Fibroblast of skin of scalp (primary cell): ENCODE measurements at places on chromosomes 1 and 21.

DNA sequence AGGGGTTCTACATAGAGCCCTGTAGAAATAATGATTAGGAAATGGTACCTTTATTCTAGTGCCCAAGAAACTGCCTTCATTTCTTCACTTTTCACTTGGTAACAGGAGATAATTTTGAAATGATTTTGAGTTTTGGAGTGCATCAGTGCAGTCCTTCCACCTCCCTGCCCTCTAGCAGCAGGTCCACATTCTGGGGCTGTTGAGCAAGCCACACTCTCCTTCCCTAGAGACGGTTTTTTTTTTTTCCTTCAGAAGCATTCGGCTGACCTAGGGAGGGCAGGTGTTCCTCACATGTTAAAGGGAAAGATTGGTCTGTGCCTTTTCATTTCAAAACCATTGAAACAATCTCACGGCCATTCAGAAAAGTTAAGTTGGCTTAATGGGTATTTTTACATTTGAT is 39.8 kb downstream of the SLC37A1 start:
- DNase-seq = no peak

- no peak for DNase-seq
Observed at GRCh38 chr1:202856014-202856413, 32.9 kb downstream of the RABIF start.

DNA sequence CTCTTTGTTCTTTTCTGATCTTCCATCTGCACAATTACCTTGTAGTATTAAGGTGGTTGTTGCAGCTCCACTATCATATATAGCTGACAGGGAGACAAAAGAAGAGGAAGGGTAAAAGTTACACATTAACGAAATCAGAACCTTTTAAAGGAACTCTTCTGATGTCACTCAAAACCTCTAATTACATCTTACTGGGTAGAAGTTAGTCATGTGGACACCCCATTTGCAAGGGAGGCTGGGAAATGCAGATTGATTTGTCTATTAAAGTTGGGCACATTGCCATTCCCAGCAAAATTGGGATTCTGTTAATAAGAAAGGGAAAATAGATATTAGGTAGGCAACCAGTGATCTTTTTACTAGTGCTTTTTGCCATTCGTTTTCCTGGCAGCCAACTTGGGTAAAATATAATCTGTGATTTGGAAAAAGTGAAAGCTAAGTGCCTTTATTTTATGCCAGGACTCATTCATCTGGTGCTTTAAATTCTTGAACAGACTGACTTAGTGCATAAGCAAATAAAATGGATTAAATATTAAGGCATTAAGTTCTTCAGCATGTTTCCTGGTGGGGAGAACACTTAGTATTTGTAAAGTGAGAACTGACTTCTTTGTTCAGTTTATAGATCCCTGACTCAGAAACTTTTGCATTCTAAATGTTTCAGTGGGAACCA is 71.3 kb downstream of the DNM3 start:
- DNase-seq = no peak

DNA sequence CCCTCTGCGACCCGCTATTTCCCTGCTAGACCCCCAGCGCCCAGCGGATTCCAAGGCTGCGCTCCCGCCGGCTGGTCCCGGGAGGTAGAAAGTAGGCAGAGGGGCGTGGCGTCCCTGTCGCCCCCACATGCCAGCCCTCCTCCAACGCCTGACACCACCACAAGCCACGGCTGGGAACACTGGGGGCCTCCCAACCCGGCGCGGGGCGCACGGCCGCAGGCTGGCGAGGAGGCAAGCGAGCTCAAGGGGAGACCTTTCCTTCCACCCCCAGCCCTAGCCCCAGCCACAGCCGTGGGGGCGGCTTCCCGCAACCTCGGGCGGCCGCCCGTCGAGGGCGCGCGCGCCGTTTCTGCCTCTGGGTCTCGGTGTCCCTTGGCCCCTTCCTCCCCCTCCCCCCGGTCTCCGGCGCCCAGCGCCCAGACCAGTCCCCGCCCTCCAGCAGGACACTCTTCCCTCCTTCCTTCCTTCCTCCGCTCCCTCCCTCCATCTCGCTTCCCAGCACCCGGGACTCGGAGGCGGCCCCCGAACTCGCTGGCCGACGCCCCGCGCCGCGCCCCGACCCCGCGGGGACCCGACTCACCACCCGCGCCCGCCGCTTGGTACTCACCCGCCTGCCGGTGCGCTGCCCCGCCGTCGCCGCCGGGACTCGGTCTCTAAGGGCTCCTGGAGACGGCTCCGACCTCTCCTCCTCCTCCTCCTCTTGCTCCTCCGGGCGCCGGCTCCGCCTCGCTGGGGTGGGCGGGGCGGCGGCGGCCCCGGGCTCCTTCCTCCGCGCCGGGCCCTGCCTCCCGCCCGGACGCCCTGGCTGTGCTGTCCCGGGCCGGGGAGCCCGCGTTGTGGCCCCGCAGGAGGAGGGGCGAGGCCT is at the start of gene GNG12:
Gene GNG12, minus strand, starts transcription at position 731 of the 865 bp plus-strand sequence. CDS start 125,781 bp downstream, outside the sequence.
- peak; percentile 87 for DNase-seq

DNA sequence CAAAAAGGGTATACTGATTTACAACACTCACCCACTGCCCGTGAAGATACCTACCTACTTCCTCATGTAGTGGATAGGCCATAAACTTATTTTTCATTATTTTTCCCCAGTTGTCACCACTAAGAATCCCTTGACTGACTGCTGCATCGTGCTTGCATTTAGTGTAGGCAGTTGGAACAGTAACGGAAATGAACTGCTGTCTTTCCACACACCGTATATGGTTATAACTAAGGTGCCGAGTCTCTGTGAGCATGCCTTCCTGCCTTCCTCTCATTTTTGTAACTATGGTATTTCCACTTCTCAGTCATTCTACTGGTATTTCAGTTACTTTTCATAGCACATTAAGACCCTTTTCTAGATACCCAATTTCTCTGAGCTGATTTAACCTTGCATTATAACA is 36.4 kb downstream of the SLC35F3 start:
- DNase-seq = no peak

- DNase-seq = no peak
Observed at GRCh38 chr1:226158983-226159382, 27.6 kb downstream of the ACBD3 start.

GRCh38 chr1:112371775-112372174 is 24.2 kb upstream of the CTTNBP2NL start:
- DNase-seq = peak; percentile 27

DNA sequence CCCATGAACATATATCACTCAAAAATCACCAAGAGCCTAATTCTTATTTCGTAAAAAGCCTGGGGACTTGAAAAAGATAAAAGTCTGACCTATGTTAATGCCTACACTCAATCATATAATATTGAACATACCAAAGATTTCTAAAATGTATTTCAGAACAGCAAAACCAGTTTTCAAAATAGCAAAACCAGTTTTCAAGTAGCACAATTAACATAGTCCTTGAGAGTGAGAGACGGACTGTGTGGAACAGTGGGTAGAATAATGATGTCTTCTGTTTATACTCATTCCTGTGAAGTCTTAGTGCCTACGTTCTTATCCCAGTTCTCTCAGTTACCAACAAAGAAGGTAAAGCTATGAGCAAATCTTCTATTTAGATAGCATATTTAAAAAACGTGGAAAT is 22.3 kb upstream of the RGS2 start:
- DNase-seq = no peak

GRCh38 chr1:109917768-109918606 is 7.3 kb downstream of the CSF1 start:
- DNase-seq = no peak

GRCh38 chr1:24391882-24392603 is 21.5 kb downstream of the STPG1 start:
- DNase-seq = peak; percentile 63

DNA sequence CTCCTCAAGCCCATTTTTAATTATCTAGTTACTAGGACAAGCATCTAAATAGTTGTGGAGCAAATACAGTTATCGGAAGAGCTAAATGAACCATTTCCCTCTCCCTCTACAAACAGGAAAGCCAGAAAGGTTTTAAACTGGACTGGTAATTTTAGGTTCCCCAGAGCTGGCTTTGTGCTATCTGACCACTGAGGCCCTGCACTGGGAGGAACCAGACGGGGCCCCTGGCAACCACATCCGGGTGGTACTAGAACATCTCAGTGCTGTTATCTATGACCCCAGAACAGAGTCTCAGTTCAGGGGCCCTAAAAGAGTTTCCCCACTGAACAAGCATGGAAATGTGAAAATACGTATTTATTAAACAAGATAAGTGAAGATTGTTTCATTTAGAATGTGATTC is 7.7 kb upstream of the RSPH1 start:
- DNase-seq = no peak

DNA sequence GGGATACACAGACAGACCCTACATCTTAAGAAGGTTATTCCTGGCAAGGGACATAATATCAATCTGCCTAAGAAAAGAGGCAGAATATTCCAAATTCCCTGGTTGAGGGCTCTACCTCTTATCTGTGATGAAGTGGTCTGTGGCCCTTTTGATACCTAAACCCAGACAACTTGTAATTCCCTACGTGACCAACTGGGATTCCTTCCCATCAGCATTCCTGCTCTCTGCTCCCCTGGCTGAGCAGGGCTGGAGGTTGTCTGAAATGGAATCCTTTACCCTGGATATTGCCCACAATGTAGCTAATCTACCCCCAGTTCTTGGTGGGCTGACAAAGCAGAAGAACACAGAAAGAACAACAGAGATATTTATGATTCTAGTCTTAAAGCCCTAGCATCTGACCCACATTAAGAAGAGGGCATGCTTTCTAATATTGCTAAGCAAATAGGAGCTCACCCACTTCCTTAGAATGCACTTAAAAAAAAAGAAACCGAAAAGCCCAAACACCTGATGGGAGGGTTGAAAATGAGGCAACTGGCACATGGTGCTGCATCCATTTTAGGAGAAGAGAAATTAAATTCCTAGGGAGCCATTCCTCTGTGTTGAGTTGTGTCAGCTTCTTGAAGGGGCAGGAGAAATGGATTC is 36.8 kb downstream of the GADD45A start:
- no peak for DNase-seq

DNA sequence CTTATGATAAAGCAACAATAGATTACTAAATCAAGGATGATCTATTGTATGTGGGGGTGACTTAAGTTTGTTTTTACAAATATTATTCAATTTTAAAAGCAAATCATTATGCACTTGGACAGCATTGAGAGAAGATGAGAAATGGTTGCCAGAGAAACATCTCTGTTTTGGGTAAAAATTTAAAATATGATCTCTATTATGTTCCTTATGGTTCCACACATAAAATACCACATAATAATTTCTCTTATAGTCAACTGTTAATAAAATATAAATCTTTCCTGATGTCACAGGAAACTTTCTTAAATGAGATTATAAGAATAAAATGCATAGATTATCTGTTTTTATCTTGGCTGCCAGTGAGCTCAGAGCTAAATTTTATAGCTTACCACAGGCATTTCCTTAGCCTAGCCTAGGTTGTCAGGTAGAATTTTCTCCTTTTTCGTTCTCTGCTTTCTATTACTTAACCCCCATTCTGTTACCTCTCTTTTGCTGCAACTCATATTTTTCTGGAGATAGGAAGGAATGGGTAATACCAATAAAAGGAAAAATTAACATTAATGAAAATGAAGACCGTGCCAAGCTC is 109.7 kb downstream of the TGFB2 start:
- no peak for DNase-seq

GRCh38 chr21:34570313-34570712 is 44.6 kb downstream of the RCAN1 start:
- DNase-seq = peak; percentile 21

DNA sequence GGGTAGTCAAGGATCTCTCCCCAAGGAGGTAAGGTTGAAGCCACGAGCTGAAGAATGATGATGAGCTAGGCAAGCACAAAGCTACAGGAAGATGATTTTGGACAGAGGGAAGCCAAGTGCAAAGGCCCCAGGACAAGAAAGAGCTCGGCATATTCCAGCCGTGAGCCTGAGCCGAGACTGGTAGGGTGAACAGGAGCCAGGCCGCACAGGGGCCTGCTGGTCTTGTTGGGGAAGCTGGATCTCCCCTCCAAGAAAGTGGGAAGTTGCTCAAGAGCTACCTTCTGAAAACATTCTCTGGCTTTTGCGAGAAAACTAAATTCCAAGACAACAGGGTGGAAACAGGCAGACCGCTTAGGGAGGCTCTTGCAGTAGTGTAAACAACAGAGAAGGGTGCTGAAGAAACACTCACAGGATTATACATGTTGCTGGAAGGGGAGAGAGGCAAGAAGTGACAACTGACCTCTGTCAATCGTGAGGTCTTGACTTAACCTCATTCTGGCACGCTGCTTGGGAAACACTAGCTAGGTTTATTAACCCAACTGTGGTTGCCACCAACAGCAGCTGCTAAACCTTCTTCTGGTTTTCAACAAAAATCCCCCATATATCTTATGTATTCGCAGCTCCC is 625.2 kb downstream of the SMYD3 start:
- no peak for DNase-seq

- no peak for DNase-seq
Observed at GRCh38 chr1:242185731-242186130, 186.8 kb upstream of the MAP1LC3C start.

- DNase-seq = peak; percentile 96
Observed at GRCh38 chr1:51898090-51898734, 19.7 kb upstream of the NRDC start.

DNA sequence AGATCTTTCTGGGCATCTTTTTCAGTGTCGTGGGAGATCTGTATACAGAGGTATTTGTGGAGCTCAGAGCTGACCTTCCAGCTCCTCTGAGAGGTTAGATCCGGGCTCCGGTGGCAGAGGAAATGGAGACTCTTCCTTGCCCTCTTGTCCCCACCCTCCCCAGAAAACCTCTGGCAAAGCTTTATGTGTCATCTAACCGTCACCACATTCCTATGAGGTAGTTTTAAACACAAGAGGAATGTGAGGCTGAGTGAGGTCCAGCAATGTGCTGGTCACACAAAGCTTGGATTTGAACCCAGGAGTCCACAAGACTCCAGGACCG is 1.2 kb downstream of the CD160 start:
- peak; percentile 84 for DNase-seq

DNA sequence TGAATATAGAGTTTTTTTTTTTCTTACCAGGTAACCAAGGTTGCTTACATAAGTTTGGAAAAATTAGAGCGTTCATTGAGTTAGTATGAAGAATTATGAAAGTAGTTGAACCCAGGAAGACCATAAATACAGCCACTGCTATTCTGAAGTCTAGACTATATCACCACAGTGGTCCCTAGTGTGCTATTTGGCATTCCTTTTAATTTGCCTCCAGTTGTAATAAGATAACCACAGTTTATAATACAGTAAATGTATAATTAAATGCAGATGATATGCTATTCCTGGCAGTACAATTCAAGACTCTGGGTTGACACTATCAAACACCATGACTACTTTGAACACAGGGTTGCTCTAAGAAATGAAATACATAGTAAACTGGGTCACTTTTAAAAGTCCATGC is 270.5 kb downstream of the BRINP2 start:
- DNase-seq = peak; percentile 13

- no peak for DNase-seq
Observed at GRCh38 chr21:26391166-26391565, 181.9 kb downstream of the CYYR1 start.
